ENCODE measurements at places on chromosomes 1 and 21. TPM values are rescaled to one million over a fixed set of nuclear protein-coding genes. Genes with fewer than 3 reads are reported as not detected.

Gene KRTAP19-3
- total RNA-seq = not detected

Gene LCE1F
- total RNA-seq = not detected

Gene CHIA
- total RNA-seq = not detected

- no peaks in the 10 kb centered on the region for H3K36me3 ChIP-seq
- H3K4me1 ChIP-seq = peaks cover 10% of the 10 kb centered on the region
- peaks cover 33% of the 10 kb centered on the region for H3K27me3 ChIP-seq
- H3K4me3 ChIP-seq = no peak overlapping the region
- H3K27ac ChIP-seq = no peak overlapping the region
Measured at GRCh38 chr1:162070825-162071224, 1.3 kb downstream of the NOS1AP start.

DNA sequence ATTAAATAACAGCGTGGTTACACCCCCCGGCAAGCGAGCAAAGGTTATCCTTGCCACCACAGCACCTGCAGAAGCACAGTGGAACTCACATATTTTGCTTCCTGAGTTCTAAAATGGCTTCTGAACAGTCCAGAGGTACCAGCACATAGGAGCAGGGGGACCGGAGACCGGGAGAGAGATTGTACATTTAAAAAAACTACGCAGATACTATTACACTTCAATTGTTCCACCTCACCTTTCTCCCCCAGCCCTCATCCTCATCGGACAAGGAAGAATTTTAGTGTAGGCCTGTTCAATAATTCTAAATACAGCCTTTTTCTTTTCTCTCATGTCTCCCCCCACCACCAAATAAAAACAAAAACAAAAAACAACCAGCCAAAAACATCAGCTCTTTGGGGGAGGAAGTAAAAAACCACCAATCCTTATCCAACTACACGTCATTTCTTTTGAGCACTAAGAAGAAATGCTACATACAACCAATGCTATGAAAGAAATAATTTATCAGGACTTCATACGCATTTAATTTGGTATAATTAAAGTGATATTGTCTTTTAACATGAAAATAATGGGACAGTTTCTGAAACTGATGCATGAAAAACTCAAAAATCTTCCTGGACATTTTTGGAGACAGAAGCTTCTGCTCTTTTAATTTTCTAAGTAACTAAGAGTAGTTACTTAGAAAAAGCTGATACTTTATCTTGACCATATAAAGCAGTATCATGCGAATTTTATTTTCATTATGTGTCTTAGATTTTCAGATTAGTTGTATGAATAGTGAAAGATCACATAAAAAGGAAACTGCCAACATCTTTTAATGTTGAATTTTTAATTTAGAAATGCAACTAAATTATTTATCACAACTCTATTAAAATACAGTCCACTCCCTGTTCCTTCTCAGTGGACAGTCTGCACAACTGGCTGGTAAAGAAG, 9.1 kb downstream of the CDKN2C start:
- peaks cover 9% of the 10 kb centered on the region for H3K4me1 ChIP-seq
- peaks cover 31% of the 10 kb centered on the region for H3K27me3 ChIP-seq
- H3K36me3 ChIP-seq = no peaks in the 10 kb centered on the region
- H3K4me3 ChIP-seq = no peak overlapping the region
- H3K27ac ChIP-seq = no peak overlapping the region
- peak; percentile 5 for DNase-seq

GRCh38 chr1:40530735-40531380, 579 bp upstream of the ZNF684 start:
- no peak for DNase-seq
- peak overlapping the region; percentile 95 for H3K27ac ChIP-seq
- H3K27me3 ChIP-seq = no peaks in the 10 kb centered on the region

DNA sequence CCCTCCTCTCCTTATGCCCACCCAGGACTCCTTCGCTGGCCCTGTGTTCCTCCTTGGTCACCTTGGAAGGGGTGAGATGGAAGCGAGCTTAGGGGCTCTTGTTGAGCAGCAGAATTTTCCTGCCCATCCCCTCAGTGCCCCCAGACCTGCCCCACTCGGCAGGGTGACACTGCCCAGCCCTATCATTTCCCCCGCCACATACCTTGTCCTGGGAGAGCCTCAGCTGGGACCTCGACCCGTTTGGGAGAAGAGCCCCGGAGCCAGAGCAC, 1.4 kb upstream of the FNDC5 start:
- H3K4me3 ChIP-seq = peak overlapping the region; percentile 73
- H3K36me3 ChIP-seq = peaks cover 24% of the 10 kb centered on the region
- H3K27me3 ChIP-seq = peaks cover 5% of the 10 kb centered on the region
- H3K27ac ChIP-seq = peak overlapping the region; percentile 92
- DNase-seq = no peak

DNA sequence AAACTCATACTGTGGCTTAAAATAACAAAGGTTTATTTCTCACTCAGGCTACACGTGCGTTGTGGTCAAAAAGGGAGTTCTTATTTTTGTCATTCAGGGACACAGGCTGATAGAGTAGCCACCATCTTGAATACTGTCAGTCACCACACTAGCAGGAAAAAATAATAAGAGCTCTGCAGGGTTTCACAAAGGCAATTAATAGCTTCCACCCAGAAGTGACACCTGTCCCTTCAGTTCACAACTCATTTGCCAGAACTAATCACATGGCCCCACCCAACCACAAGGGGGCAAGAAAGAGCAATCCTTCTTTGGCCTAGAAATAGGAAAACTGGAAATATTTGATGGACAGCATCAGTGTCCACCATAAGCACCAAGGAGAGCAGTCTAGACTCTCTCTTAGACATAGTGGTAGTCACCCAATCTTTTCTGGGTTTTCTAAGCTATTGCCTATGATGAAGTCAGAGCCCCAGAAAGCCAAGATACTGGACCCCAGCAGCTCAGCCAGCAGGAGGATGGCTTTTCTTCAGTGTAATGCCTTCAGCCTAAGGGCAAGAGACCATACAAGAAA, 8.2 kb downstream of the HAPLN2 start:
- peak; percentile 37 for DNase-seq
- peaks cover 66% of the 10 kb centered on the region for H3K27me3 ChIP-seq
- no peak overlapping the region for H3K4me3 ChIP-seq
- H3K36me3 ChIP-seq = no peaks in the 10 kb centered on the region
- H3K4me1 ChIP-seq = peaks cover 20% of the 10 kb centered on the region
